ENCODE measurements at places on chromosomes 2 and 18. TPM values are rescaled to one million over a fixed set of nuclear protein-coding genes. Genes with fewer than 3 reads are reported as not detected.

GRCh38 chr2:226838722-226839121 lies 2.9 kb downstream of the RHBDD1 start:
- no peak for ATAC-seq

DNA sequence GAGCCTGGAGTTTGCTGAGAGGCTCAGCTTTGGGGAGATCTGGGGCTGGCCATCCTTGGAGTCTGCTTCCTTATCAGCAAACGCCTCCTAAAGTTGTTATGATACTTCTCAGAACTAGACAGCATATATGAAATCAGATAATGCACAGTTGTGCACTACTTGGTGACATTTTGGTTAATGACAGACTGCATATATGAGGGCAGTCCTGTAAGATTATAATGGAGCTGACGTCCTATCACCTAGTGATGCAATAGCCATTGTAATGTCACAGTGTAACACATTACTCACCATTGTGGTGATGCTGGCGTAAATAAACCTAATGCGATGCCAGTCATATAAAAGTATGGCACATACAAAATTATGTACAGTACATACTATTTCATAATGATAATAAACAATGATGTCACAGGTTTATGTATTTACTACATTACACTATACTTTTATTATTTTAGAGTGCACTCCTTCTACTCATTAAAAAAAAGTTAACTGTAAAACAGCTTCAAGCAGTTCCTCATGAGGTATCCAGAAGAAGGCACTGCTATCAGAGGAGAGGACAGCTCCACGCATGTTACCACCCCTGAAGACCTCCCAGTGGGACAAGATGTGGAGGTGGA lies 298.1 kb upstream of the REV1 start:
- no peak for ATAC-seq

GRCh38 chr2:54285451-54285850 lies 29.4 kb upstream of the TSPYL6 start:
- no peak for ATAC-seq

Gene LONRF2
- 0.48 TPM for total RNA-seq

Gene FSHR
- not detected for total RNA-seq

Gene MEP1B
- not detected for total RNA-seq

All from esophagus mucosa (tissue), 1 donor.